Gastroesophageal sphincter (tissue), 4 donors: ENCODE measurements at places on chromosomes 2 and 18.

GRCh38 chr2:144645083-144645778 is 125.3 kb upstream of the ZEB2 start:
- no peak for ATAC-seq

GRCh38 chr2:191625016-191625415 is 52.9 kb upstream of the NABP1 start:
- no peak for ATAC-seq

- peak; percentile 92 for ATAC-seq
Measured at GRCh38 chr2:73870084-73870483, 22.7 kb upstream of the ACTG2 start.

DNA sequence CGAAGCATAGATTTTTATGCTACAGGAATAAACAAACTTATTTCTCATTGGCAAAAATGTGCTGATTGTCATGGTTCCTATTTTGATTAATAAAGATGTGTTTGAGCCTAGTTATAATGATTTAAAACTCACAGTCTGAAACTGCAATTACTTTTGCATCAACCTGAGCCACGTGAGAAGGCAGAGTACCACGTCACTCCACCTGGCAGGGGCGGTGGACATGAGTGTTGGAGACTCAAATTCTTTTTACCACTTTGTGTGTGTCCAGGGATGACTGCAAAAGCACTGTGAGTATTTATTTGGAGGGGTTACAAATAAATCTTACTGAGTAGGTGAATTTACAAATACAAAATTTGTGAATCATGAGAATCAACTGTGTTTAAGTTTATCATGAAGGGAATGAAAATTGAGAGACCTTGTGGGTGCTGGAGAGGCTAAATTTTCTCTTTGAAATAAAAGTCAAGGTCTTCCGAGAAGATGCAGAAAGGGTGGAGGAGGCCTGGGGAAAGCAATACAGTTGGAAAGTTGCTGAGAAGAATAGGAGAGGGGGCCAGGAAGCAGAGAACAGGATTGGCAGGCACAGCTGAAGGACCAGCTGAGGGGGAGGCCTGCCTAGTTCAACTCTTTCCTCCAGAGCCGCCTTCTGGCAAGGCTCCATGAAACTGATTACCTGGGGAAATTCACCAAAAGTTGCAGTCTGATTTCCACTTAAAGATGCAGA is 316.4 kb downstream of the MYCN start:
- no peak for ATAC-seq

GRCh38 chr2:200028998-200029397 is 73.6 kb downstream of the MAIP1 start:
- no peak for ATAC-seq

DNA sequence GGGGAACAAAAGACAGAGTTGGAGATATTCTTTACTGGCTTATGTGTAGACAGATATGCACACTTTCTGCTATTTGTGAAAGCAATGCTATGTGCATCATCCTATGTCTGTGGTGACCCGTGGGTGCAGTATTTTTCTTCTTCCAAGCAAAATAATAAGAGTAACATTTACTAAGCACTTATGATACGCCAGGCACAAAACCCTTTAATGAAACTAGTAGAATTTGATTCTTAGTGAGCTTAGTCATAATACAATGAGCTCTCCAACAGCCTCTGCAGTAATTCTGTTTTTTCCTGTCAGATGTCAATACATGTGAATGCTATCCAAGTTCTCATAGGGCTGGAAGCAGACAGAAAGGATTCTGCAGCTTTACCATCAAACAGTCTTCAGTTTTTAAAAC is 130.6 kb downstream of the RAD51AP2 start:
- ATAC-seq, result no peak

DNA sequence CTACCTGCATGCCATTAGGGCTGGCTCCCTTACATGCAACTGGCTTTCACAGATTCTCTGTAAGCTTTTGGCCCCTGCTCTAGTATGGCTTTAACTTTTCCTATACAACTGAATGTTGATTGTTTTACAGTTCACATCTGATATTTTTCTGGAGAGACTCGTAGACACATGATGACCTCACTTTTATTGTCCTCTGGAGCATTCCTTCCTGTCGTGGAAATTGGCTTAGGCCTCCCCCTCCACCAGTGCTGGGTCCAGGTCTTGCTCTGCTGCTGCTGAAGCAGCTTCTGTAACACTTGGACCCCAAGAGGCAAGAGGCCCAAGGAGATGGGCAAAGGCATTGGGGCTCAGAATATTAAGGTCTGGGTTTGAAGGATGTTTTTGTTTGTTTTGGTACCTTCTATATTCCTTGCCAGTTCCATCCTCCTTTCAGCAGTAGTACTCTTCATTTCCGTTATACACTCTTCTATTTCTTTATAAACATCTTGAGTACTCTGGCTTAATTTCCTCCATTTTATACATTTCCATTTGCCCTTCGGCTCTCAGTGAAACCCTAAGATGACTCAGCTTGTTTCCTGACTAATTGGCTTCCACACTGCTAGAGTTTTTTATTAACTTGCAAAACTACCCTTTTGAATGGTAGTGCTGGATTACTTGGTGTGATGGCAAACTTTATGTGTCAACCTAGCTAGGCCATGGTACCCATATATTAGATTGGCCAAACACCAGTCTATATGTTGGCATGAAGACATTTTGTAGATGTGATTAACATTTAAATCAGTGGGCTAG is 219.8 kb downstream of the CDCA7 start:
- ATAC-seq, result no peak

DNA sequence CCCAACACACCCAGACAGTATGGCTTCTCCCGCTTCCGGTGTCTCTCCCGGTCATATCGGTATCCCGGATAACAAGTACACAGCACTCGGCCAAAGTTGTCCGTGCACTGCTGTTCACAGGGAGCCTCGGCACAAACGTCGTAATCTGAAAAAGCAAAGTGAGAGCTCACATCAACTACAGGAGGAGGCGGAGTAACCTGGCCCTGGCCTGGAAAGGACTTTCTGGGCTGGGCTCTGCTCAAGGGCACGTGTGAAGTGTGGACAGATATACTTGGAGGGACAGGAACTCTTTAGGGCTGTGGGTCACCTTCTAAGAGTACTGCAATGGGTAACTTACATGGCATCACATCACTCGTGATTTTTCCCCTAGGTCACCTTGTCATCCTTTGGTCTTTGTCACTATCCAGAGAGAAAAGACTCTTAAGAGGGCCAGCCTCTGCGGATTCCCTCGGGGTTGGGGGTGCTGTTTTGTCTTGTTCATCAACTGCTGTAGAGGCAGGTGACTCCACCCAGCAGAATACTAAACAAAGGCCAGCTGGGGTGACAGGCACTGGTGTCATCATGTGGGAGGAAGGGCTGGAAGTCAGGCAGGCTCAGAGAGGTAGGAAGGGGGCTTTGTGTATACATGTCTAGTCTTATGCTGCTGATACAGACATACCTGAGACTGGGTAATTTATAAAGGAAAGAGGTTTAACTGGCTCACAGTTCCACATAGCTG is 110.6 kb upstream of the LMAN1 start:
- no peak for ATAC-seq

- no peak for ATAC-seq
Measured at GRCh38 chr18:32441533-32441932, 29.1 kb downstream of the GAREM1 start.

- ATAC-seq, result no peak
Measured at GRCh38 chr2:239296020-239296932, 104.5 kb downstream of the HDAC4 start.

GRCh38 chr18:47254341-47254939 is 3.0 kb upstream of the SKOR2 start:
- ATAC-seq, result no peak
